ENCODE measurements at places on chromosomes 5 and 9. TPM values are rescaled to one million over a fixed set of nuclear protein-coding genes. Genes with fewer than 3 reads are reported as not detected.

DNA sequence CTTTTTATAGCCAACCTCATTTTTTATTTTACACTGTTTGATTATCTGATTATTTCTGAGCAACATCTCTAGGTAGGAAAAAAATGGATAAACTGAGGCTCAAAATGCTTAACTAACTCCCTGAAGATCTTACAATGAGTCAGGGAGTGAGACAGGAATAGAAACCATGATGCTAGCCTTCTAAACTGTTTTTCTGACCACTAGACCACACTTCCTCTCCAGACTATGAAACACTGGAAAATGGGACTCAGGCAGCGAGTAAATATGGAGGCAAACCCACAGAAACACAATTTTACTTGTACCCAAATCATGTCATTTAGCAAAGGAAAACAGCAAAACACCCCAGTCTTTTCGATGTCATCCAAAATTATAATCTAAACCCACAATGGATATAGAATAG lies 129.9 kb upstream of the ANKH start:
- no peak for DNase-seq
- peaks cover 6% of the 10 kb centered on the region for H3K4me1 ChIP-seq
- H3K36me3 ChIP-seq = no peaks in the 10 kb centered on the region
- no peaks in the 10 kb centered on the region for H3K27me3 ChIP-seq
- no peak overlapping the region for H3K27ac ChIP-seq

GRCh38 chr5:111735583-111736270 lies 21.3 kb downstream of the NREP start:
- peak; percentile 36 for DNase-seq
- no peak overlapping the region for H3K4me3 ChIP-seq
- no peak overlapping the region for H3K27ac ChIP-seq
- H3K27me3 ChIP-seq = no peaks in the 10 kb centered on the region

- H3K36me3 ChIP-seq = no peaks in the 10 kb centered on the region
- H3K4me1 ChIP-seq = peaks cover 41% of the 10 kb centered on the region
- no peaks in the 10 kb centered on the region for H3K27me3 ChIP-seq
- H3K27ac ChIP-seq = no peak overlapping the region
- no peak for DNase-seq
Observed at GRCh38 chr5:14357851-14358250, 214.7 kb downstream of the TRIO start.

GRCh38 chr5:111953351-111954127 lies 196.5 kb upstream of the NREP start:
- DNase-seq = no peak
- no peak overlapping the region for H3K4me3 ChIP-seq
- peaks cover 15% of the 10 kb centered on the region for H3K4me1 ChIP-seq
- no peaks in the 10 kb centered on the region for H3K27me3 ChIP-seq
- H3K36me3 ChIP-seq = no peaks in the 10 kb centered on the region

DNA sequence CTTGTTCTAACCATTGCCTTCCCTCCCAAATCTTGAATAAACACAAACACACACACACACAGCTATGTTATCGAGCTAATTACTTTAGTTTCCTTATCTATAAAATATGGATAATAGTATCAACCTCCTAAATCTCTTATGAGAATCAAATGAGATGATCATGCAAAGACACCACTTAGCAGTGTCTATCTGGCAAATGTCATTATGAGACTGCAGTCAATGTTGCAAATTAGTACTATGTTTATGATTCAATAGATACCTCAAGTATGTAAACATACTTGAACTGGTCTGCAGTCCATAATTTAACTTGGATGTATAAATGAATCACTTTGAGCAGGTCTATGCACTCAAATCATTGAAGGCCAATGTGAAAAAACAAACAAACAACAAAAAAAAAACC lies 22.2 kb upstream of the ERAP2 start:
- H3K4me3 ChIP-seq = no peak overlapping the region
- no peak overlapping the region for H3K27ac ChIP-seq
- DNase-seq = no peak

- H3K4me3 ChIP-seq = no peak overlapping the region
- no peak overlapping the region for H3K27ac ChIP-seq
- H3K36me3 ChIP-seq = no peaks in the 10 kb centered on the region
- H3K4me1 ChIP-seq = peaks cover 37% of the 10 kb centered on the region
- no peaks in the 10 kb centered on the region for H3K27me3 ChIP-seq
Observed at GRCh38 chr9:123639743-123640142, 283.7 kb downstream of the CRB2 start.

DNA sequence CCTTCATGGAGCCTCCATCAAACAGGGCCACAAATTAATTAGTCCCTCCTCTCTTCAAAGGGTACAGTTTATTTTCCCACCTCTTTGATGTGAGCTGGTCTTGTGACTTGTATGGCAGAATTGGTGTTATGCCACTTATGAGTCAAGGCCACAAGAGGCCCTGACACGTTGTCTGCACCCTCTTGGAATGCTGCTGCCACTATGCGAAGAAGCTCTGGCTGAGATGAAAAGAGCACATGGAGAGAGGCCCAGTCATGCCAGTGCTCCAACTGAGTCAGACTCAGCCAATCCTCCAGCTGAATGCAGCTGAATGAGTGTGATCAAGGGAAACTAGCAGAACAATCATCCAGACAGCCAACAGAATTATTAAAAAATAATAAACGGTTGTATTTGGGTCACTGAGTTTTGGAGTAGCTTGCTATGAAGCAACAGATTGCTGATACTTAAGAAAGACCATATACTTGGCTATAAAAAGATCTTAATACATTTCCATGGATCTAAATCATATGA lies 128.3 kb downstream of the MARCHF11 start:
- H3K4me3 ChIP-seq = no peak overlapping the region
- H3K27ac ChIP-seq = no peak overlapping the region
- H3K27me3 ChIP-seq = no peaks in the 10 kb centered on the region
- H3K4me1 ChIP-seq = peaks cover 9% of the 10 kb centered on the region
- H3K36me3 ChIP-seq = no peaks in the 10 kb centered on the region

Gene RETREG1
- 253 TPM for polyA plus RNA-seq

Gene GPR151
- not detected for polyA plus RNA-seq

Gene F2RL2
- polyA plus RNA-seq = 0.15 TPM

- H3K36me3 ChIP-seq = no peaks in the 10 kb centered on the region
- H3K4me3 ChIP-seq = no peak overlapping the region
- H3K27ac ChIP-seq = no peak overlapping the region
- H3K4me1 ChIP-seq = no peaks in the 10 kb centered on the region
Observed at GRCh38 chr5:107990881-107991810, 320.4 kb upstream of the EFNA5 start.

Gene SAPCD2
- polyA plus RNA-seq = 0.23 TPM

- no peak for DNase-seq
- no peaks in the 10 kb centered on the region for H3K36me3 ChIP-seq
Observed at GRCh38 chr5:76762484-76762883, 46.6 kb downstream of the F2R start.

DNA sequence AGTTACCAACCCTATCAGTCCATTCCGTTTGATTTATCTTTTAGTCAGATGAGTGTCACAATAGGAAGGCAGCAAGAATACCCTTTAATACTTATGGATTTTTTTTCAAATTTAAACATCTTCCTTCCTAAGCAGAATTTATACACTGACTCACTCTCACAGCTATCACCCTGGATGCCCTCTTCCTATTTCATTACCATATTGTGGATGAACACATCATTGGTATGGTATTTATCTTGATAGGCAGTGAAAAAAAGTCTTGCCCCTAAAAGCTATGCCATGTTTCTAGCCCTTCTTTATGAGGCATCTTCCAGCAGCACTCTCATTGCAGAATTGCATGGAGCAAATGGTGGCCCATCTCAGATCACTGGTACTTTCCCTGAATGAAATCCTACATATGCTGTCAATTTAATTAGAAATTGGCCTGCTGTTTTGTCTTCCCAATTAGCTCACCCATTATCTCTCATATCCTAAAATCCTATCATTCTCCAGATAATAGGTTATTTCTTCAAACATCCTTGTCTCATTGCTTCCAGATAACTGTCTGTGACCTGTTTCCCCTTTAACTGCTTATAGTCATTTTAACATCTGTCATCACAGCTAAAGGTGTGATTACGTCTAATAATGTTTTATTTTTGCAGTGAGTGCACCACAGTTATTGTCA lies 433.5 kb upstream of the POU5F2 start:
- H3K4me3 ChIP-seq = no peak overlapping the region
- no peaks in the 10 kb centered on the region for H3K27me3 ChIP-seq
- H3K27ac ChIP-seq = no peak overlapping the region
- H3K36me3 ChIP-seq = no peaks in the 10 kb centered on the region
- DNase-seq = no peak
- no peaks in the 10 kb centered on the region for H3K4me1 ChIP-seq

DNA sequence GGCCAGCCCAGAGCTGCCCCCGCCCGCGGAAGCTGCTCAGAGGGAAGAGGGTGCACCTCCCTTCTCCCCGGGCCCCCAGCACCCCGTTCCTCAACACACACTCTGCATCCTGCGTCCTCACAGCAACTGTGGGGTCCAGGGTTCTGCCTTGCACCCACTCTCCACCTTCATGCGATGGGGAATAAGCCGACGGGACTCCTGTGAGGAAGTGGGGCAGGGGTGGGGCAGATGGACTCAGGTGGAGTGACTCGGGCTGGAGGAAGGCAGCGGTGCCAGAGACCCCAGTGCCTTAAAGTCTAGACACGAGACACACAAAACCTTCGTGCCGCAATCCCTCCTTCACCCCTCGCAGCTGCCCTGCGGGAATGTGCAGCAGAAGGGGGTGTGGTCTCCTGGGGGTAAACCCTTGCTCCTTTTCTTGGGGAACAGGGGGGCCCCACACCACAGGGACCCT lies 8.6 kb downstream of the BRD3 start:
- no peaks in the 10 kb centered on the region for H3K27me3 ChIP-seq
- H3K27ac ChIP-seq = no peak overlapping the region
- H3K4me1 ChIP-seq = peaks cover 72% of the 10 kb centered on the region
- H3K4me3 ChIP-seq = no peak overlapping the region
- H3K36me3 ChIP-seq = no peaks in the 10 kb centered on the region

DNA sequence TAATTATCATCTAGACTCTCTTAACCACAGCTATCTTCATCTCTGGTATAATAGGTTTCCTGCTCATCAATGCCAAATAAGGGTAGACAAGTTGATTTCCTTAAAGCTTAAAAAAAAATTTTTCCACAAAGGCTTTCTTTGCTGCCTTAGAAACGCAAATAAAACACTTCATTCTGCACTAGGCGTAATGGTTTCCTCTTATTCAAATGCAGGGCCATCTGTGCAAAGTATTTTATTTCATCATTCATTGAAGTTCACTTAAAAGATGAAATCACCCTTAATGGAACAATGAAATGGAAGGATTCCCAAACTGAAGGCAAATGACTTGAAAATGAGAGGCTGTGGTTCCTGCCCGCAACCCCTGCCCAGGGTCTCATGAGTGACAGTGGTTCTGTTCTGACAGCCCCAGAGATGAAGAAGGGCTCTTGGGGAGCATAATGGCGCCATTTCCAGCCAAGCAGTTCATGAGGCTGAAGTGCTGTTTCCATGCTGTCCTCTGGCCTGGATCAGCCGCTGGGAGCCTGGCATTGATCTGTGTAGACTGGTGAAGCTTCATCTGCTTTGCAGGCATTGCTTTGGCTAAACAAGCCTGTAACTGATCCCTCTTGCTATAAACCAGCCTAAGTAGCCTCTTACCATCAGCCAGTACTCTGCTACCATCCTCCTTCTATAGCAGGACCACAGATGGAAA lies 276.9 kb upstream of the WWC1 start:
- no peaks in the 10 kb centered on the region for H3K36me3 ChIP-seq
- H3K27ac ChIP-seq = no peak overlapping the region
- no peak for DNase-seq
- peaks cover 9% of the 10 kb centered on the region for H3K4me1 ChIP-seq
- H3K27me3 ChIP-seq = no peaks in the 10 kb centered on the region

Gene TERT
- not detected for polyA plus RNA-seq

DNA sequence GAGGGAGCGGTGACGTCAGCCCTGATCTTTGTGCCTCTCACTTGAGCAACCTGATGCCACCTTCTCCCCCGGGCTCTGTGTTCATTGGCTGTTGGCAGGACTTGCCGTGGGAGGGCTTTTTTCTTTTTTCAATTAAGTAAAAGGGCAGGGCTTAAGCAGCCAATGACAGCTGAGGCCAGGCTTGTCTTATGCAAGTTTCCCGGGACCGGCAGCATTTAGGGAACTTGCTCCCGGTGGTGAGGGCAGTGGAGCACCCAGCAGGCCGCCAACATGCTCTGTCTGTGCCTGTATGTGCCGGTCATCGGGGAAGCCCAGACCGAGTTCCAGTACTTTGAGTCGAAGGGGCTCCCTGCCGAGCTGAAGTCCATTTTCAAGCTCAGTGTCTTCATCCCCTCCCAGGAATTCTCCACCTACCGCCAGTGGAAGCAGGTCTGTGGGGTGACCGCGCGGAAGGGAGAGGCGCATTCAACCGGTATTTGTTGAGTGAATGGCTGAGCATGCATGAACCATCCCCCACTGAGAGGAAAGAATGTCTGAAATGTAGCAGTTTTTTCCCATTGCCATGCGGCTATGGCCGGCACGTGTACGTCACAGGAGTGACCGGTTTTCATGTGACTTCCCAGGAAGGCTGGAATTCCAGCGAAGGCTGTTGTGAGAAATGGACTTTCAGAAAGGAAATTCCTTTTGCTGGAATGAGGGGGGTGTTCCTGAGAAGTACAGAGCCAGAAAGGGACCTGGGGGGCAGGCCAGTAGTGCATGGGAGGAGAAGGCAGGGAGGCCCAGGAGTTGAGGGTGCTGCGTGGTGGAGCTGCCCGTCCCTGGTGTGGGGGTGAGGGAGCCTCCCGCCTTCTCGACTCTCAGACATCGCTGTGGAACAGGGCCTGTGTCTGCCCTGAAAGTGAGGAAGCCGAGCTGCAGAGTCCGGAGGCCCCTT lies 29.0 kb downstream of the PTGES2 start:
- H3K27me3 ChIP-seq = no peaks in the 10 kb centered on the region
- peak overlapping the region; percentile 70 for H3K27ac ChIP-seq
- peak overlapping the region; percentile 61 for H3K4me3 ChIP-seq
- peaks cover 84% of the 10 kb centered on the region for H3K4me1 ChIP-seq

Gene IL3
- polyA plus RNA-seq = not detected

- no peaks in the 10 kb centered on the region for H3K27me3 ChIP-seq
- no peak for DNase-seq
- no peak overlapping the region for H3K4me3 ChIP-seq
- H3K4me1 ChIP-seq = no peaks in the 10 kb centered on the region
Observed at GRCh38 chr5:134083517-134083916, 31.0 kb upstream of the TCF7 start.

GRCh38 chr5:164324239-164324638 lies 818.8 kb downstream of the MAT2B start:
- H3K4me1 ChIP-seq = no peaks in the 10 kb centered on the region
- H3K36me3 ChIP-seq = no peaks in the 10 kb centered on the region
- no peak overlapping the region for H3K27ac ChIP-seq
- no peak for DNase-seq
- H3K4me3 ChIP-seq = no peak overlapping the region
- H3K27me3 ChIP-seq = no peaks in the 10 kb centered on the region

GRCh38 chr9:77779010-77779409 lies 130.9 kb upstream of the GNA14 start:
- no peaks in the 10 kb centered on the region for H3K36me3 ChIP-seq
- DNase-seq = no peak
- H3K4me1 ChIP-seq = no peaks in the 10 kb centered on the region

GRCh38 chr5:168877132-168877892 lies 298.1 kb upstream of the PANK3 start:
- H3K4me1 ChIP-seq = no peaks in the 10 kb centered on the region
- no peak for DNase-seq
- H3K27ac ChIP-seq = no peak overlapping the region
- H3K27me3 ChIP-seq = no peaks in the 10 kb centered on the region
- no peak overlapping the region for H3K4me3 ChIP-seq

Gene C9orf153
- 0.06 TPM for polyA plus RNA-seq

Measured in heart right ventricle (tissue), 16 donors.